Hair follicle dermal papilla cell (primary cell): ENCODE measurements at places on chromosomes 12 and 14. TPM values are rescaled to one million over a fixed set of nuclear protein-coding genes. Genes with fewer than 3 reads are reported as not detected.

Gene GYS2
- total RNA-seq: not detected in 2 replicates

Gene CLEC2A
- not detected in 2 replicates for total RNA-seq

Gene FITM1
- total RNA-seq: not detected in 2 replicates

Gene MYL2
- total RNA-seq: not detected in 2 replicates

Gene HOXC10
- 0.16 TPM in 1 of 2 replicates, not detected in the other for total RNA-seq

Gene GUCY2C
- not detected in 2 replicates for total RNA-seq

Gene CCDC196
- total RNA-seq: not detected in 2 replicates

Gene PALS1
- 17.6 and 18.7 TPM in 2 replicates for total RNA-seq

Gene GLI1
- total RNA-seq: 0.16 and 0.61 TPM in 2 replicates

Gene RNASE4
- 28.3 and 31.6 TPM in 2 replicates for total RNA-seq

Gene PRH2
- total RNA-seq: not detected in 2 replicates

Gene RDH11
- 91.7 and 103 TPM in 2 replicates for total RNA-seq

Gene ACSM4
- not detected in 2 replicates for total RNA-seq

Gene BDKRB1
- 0.61 and 0.65 TPM in 2 replicates for total RNA-seq

Gene FOXN3
- 47.0 and 66.7 TPM in 2 replicates for total RNA-seq

Gene AQP2
- not detected in 2 replicates for total RNA-seq

Gene NUBPL
- 11.9 and 13.0 TPM in 2 replicates for total RNA-seq

Gene OTOGL
- 0.16 and 0.36 TPM in 2 replicates for total RNA-seq

Gene OTX2
- total RNA-seq: not detected in 2 replicates

Gene PPP4R4
- total RNA-seq: 2.7 and 5.4 TPM in 2 replicates

Gene LPAR5
- total RNA-seq: 0.12 TPM in 1 of 2 replicates, not detected in the other

Gene TSHR
- total RNA-seq: 2.3 and 3.4 TPM in 2 replicates

Gene CLEC7A
- not detected in 2 replicates for total RNA-seq

Gene PPP4R3A
- 40.8 and 49.8 TPM in 2 replicates for total RNA-seq

Gene TTLL5
- 22.2 and 23.9 TPM in 2 replicates for total RNA-seq

Gene NPFF
- total RNA-seq: not detected in 2 replicates

Gene SVOP
- total RNA-seq: not detected in 2 replicates

Gene SEL1L
- 90.7 and 96.7 TPM in 2 replicates for total RNA-seq

Gene ASPG
- under 0.01 TPM in 1 of 2 replicates, not detected in the other for total RNA-seq

Gene MYF6
- not detected in 2 replicates for total RNA-seq

Gene RNU4-1
- total RNA-seq: under 0.01 TPM in 2 replicates

Gene ISCU
- total RNA-seq: 77.4 and 95.1 TPM in 2 replicates

Gene SYNE2
- 19.9 and 32.1 TPM in 2 replicates for total RNA-seq

Gene IGF1
- total RNA-seq: 0.12 and 0.81 TPM in 2 replicates

Gene ZC2HC1C
- 0.85 and 1.3 TPM in 2 replicates for total RNA-seq

Gene TAS2R10
- total RNA-seq: 1.2 and 1.8 TPM in 2 replicates

Gene PLEKHA5
- total RNA-seq: 39.7 and 49.0 TPM in 2 replicates

Gene NAV3
- total RNA-seq: 63.9 and 88.6 TPM in 2 replicates

Gene ACSS3
- total RNA-seq: 16.3 and 20.4 TPM in 2 replicates

Gene SDR9C7
- total RNA-seq: not detected in 2 replicates

Gene PNN
- 17.2 and 18.8 TPM in 2 replicates for total RNA-seq

Gene FIGNL2
- total RNA-seq: 0.36 and 0.65 TPM in 2 replicates

Gene GPR132
- 0.16 TPM in 1 of 2 replicates, not detected in the other for total RNA-seq

Gene KANSL2
- 40.3 and 44.5 TPM in 2 replicates for total RNA-seq

Gene SYT10
- not detected in 2 replicates for total RNA-seq

Gene DTD2
- 47.4 and 48.6 TPM in 2 replicates for total RNA-seq

Gene VIPAS39
- total RNA-seq: 29.0 and 31.2 TPM in 2 replicates

Gene HAL
- 0.12 and 0.16 TPM in 2 replicates for total RNA-seq

Gene KRT2
- not detected in 2 replicates for total RNA-seq

Gene BBS10
- total RNA-seq: 9.7 and 13.5 TPM in 2 replicates

Gene FOXN4
- not detected in 2 replicates for total RNA-seq

Gene ADCY4
- total RNA-seq: 24.2 and 35.5 TPM in 2 replicates

Gene MDGA2
- not detected in 2 replicates for total RNA-seq

Gene RIN3
- 10.0 and 15.6 TPM in 2 replicates for total RNA-seq

Gene KLHL33
- total RNA-seq: 0.32 and 0.49 TPM in 2 replicates

Gene CEP170B
- 24.3 and 25.9 TPM in 2 replicates for total RNA-seq

Gene ANG
- 8.4 and 9.5 TPM in 2 replicates for total RNA-seq
